ENCODE measurements at places on chromosomes 6 and 20. TPM values are rescaled to one million over a fixed set of nuclear protein-coding genes. Genes with fewer than 3 reads are reported as not detected.

DNA sequence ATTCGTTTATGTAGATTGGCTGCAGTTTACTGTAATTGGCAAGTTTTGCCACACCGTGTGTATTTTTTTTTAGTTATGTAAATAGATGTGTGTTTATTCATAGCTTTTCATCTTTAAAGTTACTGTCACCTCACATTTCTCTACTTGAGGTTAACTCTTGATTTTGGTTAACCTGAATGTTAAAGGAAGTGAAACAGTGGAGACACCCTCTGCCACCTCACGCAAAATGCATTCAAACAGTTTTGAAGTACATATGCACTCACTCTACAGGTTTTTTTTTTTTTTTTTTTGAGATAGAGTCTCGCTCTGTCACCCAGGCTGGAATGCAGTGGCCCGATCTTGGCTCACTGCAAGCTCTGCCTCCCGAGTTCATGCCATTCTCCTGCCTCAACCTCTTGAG is 17.7 kb downstream of the OR2A4 start:
- H3K4me3 ChIP-seq = no peak overlapping the region
- H3K4me1 ChIP-seq = no peaks in the 10 kb centered on the region
- H3K36me3 ChIP-seq = no peaks in the 10 kb centered on the region
- H3K27ac ChIP-seq = no peak overlapping the region
- no peak for DNase-seq
- H3K27me3 ChIP-seq = no peaks in the 10 kb centered on the region

DNA sequence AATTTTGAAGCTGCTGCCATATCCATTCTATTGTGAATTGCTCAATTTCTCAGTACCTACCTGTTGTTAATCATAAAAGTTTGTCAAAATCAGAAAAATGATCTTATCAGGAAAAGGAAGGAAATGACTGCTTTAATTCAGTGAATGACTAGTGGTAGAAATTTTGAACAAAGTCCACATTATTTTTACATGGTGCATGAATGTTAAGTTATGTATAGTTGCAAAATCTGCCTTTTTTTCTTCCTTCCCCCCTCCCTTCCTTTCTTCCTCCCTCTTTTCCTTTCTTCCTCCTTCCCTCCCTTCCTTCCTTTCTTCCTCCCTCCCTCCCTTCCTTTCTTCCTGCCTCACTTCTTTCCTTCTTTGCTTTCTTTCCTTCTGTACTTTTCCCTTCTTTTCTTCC is 127.1 kb upstream of the TSHZ2 start:
- DNase-seq = no peak
- no peaks in the 10 kb centered on the region for H3K36me3 ChIP-seq
- no peaks in the 10 kb centered on the region for H3K4me1 ChIP-seq

DNA sequence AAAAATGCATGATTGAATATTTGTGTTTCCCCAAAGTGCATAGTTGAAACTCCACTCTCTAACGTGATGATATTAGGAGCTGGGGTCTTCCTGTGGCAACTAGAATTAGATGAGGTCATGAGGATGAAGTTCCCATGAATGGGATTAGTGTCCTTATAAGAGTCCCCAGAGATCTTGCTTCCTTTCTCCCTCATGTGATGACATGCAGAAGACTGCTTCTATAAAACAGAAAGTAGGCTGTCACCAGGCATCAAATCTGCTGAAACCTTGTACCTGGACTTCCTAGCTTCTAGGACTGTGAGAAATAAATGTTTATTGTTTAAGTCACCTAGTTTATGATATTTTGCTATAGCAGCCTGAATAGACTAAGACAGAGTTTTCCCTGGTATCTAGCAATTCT is 586.5 kb upstream of the EPHA7 start:
- H3K4me1 ChIP-seq = no peaks in the 10 kb centered on the region
- H3K36me3 ChIP-seq = no peaks in the 10 kb centered on the region
- no peak overlapping the region for H3K27ac ChIP-seq
- no peak overlapping the region for H3K4me3 ChIP-seq
- DNase-seq = no peak

DNA sequence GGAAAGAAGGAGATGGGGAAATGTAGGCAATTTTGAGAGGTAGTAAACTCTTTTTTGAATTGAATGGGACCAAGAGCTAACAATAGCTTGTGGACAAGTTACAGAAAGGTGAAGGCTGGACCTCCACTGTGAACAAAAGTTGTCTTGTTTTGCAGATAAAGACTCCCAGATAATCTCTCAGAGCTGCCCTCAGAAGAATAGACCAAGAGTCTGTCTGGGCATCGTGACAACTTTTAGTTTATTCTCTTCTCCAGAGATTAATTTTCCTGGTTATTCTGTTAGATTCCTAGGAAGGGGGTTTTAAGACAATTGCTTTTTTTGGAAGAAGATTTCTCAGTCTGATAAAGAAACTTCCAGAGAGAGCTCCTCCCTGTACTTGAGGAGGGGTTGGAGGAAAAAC is 161.9 kb downstream of the COL19A1 start:
- no peak overlapping the region for H3K27ac ChIP-seq
- no peak for DNase-seq
- no peaks in the 10 kb centered on the region for H3K4me1 ChIP-seq
- H3K4me3 ChIP-seq = no peak overlapping the region
- no peaks in the 10 kb centered on the region for H3K27me3 ChIP-seq

GRCh38 chr6:125871365-125871764 is 80.6 kb downstream of the NCOA7 start:
- H3K36me3 ChIP-seq = peaks cover 6% of the 10 kb centered on the region
- no peaks in the 10 kb centered on the region for H3K27me3 ChIP-seq
- no peak overlapping the region for H3K27ac ChIP-seq
- no peak overlapping the region for H3K4me3 ChIP-seq
- no peak for DNase-seq

GRCh38 chr20:4661191-4661590 is 60.5 kb upstream of the PRND start:
- H3K36me3 ChIP-seq = no peaks in the 10 kb centered on the region
- peak; percentile 21 for DNase-seq
- no peak overlapping the region for H3K27ac ChIP-seq
- H3K4me1 ChIP-seq = peaks cover 25% of the 10 kb centered on the region
- H3K4me3 ChIP-seq = no peak overlapping the region
- peaks cover 5% of the 10 kb centered on the region for H3K27me3 ChIP-seq

DNA sequence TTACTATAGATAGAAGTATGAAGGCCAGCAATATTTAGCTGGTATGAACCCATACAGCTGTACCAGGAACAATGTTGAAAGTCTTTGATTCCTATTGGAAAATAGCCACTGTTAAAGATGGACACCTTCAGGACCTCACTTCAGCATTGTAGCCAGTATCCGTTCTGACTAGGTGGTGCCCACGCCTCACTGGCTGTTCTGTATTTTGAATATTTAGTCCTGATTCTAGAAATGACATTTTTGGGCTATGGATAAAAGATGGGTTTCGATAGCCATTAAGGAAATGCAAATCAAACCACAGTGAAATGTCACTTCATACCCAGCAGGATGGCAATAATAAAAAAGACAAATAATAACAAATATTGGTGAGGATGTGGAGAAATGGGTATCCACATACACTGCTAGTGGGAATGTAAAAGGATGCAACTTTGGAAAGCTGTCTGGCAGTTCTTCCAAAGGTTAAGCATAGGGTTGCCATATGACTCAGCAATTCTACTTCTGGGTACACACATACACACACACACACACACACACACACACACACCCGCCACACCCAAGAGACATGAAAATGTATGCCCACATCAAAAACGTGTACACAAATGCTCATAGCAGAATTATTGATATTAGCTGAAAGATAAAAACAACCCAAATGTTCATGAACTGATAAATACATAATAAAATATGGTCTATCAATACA is 56.8 kb downstream of the UTRN start:
- no peak for DNase-seq
- no peak overlapping the region for H3K27ac ChIP-seq
- H3K4me1 ChIP-seq = peaks cover 52% of the 10 kb centered on the region
- no peak overlapping the region for H3K4me3 ChIP-seq

GRCh38 chr6:128597004-128597403 is 76.6 kb upstream of the PTPRK start:
- H3K4me3 ChIP-seq = no peak overlapping the region
- H3K27me3 ChIP-seq = no peaks in the 10 kb centered on the region
- H3K27ac ChIP-seq = no peak overlapping the region
- no peaks in the 10 kb centered on the region for H3K36me3 ChIP-seq
- peaks cover 22% of the 10 kb centered on the region for H3K4me1 ChIP-seq

DNA sequence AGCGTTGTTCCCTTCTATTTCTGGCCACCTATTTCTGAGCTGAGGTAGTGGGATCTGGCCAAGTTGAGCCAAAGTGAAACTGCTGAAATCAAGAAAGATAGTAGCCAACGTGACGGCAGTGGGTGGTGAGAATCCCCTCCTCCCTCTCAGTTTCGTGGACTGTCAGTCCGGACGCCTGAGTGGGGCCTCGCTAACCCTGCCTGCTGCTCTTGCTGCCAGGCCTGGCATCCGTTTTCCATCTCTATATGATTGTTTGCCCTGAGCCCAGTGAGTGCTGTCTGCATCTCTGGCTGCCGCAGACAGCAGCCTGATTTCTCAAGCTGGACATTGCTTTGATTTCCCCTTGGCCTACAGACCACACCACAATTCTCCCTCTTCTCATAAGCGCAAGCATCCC is 23.5 kb upstream of the PAX1 start:
- H3K4me3 ChIP-seq = no peak overlapping the region
- H3K27me3 ChIP-seq = no peaks in the 10 kb centered on the region
- no peaks in the 10 kb centered on the region for H3K36me3 ChIP-seq
- DNase-seq = no peak
- no peaks in the 10 kb centered on the region for H3K4me1 ChIP-seq

GRCh38 chr20:36845288-36845971 is 30.5 kb upstream of the TLDC2 start:
- no peak overlapping the region for H3K4me3 ChIP-seq
- no peaks in the 10 kb centered on the region for H3K27me3 ChIP-seq

DNA sequence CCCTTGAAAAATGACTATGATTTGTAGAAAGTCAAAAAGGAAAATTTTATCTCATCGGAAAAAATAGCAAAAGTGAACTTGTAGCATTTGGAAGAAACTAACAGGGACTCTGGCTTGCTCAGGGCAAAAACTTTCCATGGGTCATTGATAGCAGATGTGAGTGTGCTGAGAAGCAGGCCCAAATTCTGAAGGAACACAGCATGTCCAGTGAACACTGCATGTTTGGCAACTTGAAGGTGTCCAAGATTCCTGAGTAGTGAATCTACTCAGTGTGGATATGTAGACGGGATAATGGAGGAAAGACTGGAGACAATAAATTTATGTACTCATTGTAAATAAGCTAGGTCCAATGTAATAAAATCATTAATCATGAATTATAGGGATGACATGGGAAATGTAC is 8.2 kb downstream of the SLC17A2 start:
- no peak for DNase-seq
- peaks cover 2% of the 10 kb centered on the region for H3K27me3 ChIP-seq

DNA sequence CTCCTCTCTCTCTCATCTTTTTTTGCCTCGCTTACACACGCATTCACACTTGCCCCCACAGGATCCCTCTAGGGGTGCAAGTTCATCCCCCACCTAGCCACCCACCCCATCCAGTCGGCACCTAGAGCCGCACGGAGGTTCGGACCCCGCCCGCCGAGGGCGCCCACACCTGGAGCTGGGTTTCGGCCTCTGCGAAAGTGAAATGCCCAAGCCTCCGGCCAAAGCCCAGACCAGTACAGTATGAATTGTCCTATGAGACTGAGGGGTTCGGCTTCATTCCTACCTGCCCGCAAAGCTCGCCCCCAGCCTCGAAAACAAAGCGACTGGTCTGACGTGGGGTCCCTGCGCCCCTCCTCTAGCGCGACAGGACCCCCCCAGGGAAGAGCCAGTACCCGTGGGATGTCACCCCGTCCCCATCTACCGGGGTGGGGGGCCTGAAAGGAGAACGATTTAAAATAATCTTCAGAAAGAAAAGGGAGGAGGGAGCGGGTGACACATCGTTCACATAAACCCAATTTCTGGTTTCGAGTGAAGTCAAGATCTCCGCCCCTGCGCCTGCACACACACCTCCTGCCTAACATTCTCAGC is 1.5 kb downstream of the TFAP2A start:
- H3K27me3 ChIP-seq = peaks cover 97% of the 10 kb centered on the region
- no peak overlapping the region for H3K4me3 ChIP-seq
- H3K27ac ChIP-seq = no peak overlapping the region

DNA sequence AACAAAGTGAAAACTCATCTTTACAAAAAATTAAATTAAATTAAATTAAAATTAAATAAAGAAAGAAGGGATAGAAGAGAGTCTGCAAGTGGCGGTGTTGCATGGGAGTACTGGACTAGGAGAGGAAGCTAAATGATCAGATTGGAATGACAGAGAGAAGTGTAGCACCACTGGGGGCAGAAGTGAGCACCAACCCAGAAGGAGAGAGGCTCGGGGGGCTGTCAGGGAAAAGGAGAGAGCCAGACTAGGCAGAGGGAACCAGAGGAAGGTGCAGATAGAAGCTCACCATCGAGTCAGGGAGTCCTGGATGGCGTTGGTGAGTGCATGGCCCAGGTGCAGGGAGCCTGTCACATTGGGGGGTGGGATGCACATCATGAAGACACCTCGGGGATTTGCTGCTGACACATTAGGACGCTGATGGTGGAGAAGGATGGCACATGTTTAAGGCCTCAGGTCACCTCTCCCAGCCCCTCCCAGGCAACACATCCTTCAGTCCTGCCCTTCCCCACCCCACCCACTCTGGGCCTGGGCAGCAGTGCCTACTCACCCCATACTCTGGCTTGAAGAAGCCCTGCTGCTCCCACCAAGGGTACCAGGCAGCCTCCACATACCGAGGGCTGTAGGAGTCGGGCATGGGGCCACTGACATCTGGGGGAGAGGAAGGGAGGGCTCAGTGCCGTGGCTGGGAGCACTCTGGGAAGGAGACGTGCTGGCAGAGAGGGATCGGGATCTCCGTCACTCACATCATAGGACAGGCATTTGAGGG is 4.0 kb downstream of the VARS1 start:
- DNase-seq = peak; percentile 61
- no peak overlapping the region for H3K4me3 ChIP-seq
- H3K27ac ChIP-seq = no peak overlapping the region

GRCh38 chr6:98215531-98215930 is 618.8 kb upstream of the POU3F2 start:
- H3K4me3 ChIP-seq = no peak overlapping the region
- DNase-seq = no peak
- H3K27me3 ChIP-seq = no peaks in the 10 kb centered on the region

- H3K27me3 ChIP-seq = no peaks in the 10 kb centered on the region
- no peak for DNase-seq
These were observed 596.1 kb upstream of the NRSN1 start for GRCh38 chr6:23529902-23530301.

Gene SLC17A3
- not detected for polyA plus RNA-seq

Gene ATP6V1G2
- 0.70 TPM for polyA plus RNA-seq

Gene TGM3
- not detected for polyA plus RNA-seq

Gene RNF39
- polyA plus RNA-seq = not detected

Gene ARFGAP1
- polyA plus RNA-seq = 93.7 TPM

Gene DNPH1
- polyA plus RNA-seq = 120 TPM

Gene PHACTR3
- not detected for polyA plus RNA-seq

Gene SPAG4
- 12.3 TPM for polyA plus RNA-seq

Gene PLCB4
- 0.38 TPM for polyA plus RNA-seq

Gene RNF144B
- 18.1 TPM for polyA plus RNA-seq

Gene SLPI
- polyA plus RNA-seq = not detected

Gene LIN28B
- polyA plus RNA-seq = not detected

Gene PLEKHG1
- polyA plus RNA-seq = 8.8 TPM

Gene WFDC10B
- not detected for polyA plus RNA-seq

Gene RAB32
- polyA plus RNA-seq = 49.6 TPM

Gene GTF3C6
- 5.8 TPM for polyA plus RNA-seq

Gene KIF6
- not detected for polyA plus RNA-seq

Gene ADGRF5
- 26.3 TPM for polyA plus RNA-seq

Gene C6orf163
- 0.29 TPM for polyA plus RNA-seq
